ENCODE measurements at places on chromosomes 12 and 14.
A peak's percentile ranks its signal among the peaks of the same experiment; 100 is the strongest.

DNA sequence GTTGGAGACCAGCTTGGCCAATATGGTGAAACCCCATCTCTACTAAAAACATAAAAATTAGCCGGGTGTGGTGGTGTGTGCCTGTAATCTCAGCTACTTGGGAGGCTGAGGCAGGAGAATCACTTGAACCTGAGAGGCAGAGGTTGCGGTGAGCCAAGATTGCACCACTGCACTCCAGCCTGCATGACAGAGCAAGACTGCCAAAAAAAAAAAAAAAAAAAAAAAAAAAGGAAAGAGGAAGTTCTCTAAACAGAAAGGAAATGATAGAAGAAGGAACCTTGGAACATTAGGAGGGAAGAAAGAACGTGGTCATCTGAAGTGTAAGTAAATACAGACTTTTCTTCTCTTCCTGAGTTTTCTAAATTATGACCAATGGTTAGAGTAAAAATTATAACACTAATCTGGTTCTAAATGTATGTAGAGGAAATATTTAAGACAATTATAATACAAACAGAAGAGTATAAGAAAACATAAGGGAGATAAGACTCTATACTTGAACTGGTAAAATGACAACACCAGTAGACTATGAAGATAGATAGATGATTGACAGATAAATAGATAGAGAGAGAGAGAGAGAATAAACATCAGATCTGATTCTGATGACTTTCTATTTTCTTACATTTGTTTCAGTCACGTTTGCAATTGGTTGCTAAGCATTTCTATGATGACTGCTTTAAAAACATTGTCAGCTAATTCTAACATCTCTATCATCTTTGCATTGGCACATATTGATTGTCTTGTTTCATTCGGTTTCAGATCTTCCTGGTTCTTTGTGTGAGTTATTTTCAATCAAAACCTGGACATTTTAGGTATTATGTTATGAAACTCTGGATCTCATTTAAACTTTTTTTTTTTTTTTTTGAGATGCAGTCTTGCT is 12.9 kb upstream of the CORO1C start:
- DNase-seq: no peak

- DNase-seq: no peak
Observed at GRCh38 chr14:65115615-65116014, 13.3 kb upstream of the MAX start.

DNA sequence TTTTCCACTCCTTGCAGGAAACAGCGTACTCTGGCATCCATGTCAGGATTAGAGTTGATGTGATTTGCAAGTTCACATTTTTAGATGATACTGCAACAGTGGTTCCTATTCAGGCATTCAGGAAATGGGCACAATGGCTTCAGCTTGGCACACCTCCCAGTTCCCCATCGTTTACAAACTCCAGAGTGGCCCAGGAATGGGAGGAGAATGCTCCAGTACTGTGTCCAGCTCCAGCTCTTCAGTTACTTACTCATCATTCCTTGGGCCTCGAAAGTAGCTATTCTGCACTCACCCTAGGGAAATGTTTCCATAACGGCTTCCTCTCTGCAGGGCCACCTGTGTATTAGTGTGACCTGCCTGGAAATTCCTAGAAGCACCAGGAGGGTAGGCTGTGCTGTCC is 239.7 kb upstream of the RGS6 start:
- DNase-seq: no peak

DNA sequence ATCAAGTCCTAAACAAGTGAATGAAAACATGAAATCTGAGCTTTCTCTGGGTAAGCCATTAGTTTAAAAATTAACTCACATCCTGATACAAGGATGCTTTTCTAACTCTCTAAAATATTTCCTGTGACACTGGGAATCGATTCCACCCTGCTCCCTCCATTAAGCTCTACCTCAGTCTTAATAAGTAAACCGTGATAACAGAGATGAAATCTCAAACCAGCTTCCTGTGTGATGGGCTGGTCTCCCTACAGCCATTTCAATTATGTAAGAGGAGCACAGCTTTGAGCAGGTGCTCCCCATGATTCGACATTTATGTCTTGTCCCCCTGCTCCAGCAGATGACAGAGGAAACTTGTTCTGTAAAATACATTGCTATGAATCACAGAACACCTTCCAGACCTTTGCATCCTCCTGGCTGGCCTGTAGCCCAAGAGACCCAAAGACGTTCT is 59.0 kb downstream of the GAS2L3 start:
- DNase-seq: no peak

- DNase-seq: no peak
Observed at GRCh38 chr12:19572920-19573558, 133.7 kb downstream of the AEBP2 start.

DNA sequence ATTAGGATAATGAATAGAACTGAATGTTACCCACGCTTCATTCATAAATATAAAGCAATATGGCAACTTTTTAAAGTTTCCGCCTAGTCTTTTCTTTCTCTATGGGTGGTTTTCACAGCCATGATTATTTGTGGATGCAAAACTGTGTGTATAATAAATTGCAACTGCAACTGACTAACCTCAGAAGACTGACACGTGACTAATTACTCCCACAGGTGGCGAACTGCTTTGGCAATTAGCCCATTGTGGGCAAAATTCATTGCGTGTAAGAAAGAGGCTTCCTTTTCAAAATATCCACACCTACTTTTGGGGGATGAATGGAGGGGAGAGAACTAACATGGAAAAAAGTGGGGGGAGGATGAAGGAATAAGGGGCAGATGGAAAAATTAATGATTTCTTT is 79.0 kb downstream of the SLC25A21 start:
- DNase-seq: no peak

GRCh38 chr12:97306147-97306546 is 156.5 kb upstream of the RMST start:
- DNase-seq: no peak

DNA sequence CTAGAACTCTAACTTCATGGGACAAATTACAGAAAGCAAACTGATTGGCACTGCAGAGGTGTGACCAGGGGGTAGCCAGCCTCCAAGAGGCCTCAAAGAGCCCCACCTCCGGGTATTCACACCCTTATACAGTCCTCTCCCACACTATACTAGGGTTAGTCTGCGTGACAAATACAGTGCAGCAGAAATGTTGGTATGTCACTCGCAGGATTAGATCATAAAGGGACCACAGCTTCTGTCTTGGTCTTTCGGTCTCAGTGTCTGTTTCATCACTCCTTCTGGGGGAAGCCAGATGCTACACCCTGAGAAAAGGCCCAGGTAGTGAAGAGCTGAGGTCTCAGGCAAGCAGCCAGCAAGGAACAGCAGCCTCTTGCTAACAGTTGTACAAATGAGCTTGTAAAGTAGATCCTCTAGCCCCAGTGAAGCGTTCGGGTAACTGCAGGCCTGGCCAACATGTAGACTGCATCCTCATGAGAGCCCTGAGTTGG is 68.9 kb upstream of the SAV1 start:
- DNase-seq: peak; percentile 4

GRCh38 chr12:852864-853263 is 96.6 kb downstream of the RAD52 start:
- DNase-seq: no peak

DNA sequence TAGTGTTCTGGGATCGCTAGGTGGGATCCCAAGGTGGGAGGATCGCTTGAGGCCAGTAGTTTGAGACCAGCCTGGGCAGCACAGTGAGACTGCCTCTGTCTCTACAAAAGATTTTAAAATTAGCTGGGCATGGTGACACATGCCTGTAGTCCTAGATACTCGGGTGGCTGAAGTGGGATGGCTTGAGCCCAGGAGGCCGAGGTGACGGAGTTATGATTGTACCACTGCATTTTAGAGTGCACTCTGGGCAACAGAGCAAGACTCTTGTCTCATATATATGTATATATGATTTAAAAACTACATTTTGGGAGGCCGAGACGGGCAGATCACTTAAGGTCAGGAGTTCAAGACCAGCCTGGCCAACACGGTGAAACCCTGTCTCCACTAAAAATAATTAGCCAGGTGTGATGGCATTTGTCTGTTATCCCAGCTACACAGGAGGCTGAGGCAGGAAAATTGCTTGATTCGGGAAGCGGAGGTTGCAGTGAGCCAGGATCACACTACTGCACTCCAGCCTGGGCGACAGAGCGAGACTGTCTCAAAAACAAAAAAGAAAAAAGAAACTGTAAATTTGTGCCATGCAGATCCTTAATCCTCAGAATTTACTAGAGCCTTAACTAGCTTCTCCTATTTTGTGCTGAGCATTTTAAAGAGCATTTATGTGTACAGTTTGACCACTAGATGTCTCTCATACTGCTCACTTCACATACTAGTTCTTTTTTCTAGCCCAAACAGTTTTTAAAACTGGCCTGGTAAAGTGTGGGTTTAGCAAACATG is 114.8 kb downstream of the MON2 start:
- no peak for DNase-seq

DNA sequence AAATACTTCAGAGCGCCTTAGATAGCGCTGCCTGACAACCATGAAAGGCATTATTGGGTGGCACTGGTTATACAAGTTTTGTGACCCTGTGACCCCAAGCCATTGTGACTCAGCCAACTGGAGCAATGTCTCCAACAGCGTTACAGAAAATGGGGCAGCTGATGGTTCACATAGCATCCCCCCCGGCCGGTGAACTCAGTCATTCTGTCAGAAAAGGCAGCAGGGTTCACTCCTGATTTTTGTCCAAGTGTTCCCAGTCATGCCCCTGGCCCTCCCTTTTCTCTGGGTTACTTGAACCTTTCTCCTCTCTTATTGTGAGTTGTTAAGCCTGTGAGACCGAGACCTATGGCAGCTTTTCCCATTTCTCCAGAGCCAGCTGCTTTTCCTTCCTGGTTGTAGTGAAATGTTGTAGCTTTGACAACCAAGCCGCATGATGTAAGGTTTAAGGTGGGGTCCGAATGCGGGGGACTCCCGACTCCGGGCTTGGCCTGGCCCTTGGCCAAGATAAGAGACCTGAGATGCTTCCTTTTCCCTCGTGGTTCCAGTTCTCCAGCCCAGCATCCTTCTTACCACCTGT is 22.0 kb downstream of the CD9 start:
- DNase-seq: no peak

DNA sequence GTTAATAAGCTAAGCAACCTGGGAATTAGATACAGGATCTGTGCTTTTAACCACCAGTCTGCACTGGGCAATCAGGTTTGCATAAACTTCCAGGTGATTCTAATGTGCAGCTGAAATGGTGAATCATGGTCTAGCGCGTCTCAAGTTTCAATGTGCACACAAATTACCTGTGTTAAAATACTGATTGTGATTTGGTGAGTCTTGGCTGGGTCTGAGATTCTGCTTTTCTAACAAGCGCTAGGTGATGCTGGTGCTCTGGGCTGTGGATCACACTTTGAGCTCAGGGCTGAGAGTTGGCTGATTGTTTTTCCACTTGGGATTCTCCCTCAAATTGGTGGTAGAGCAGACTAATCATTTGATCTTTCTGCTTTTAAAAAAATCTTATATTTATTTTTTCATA is 124.8 kb downstream of the C12orf75 start:
- DNase-seq: no peak

DNA sequence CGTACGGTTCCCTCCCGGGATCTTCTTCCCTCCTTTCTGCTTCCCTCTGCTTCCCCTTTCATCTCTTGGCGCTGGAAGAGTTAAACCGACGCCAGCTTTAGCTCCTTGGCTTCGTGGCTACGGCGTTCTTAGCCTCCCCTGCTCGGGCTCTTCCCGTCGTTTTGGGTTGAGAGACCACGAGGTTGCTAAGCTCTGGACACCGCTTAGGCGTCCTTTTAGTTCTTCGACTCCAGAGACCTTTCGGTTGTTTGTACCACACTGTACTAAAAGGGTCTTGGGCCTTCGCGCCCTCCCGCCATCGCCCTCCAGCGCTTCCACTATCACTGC is 545 bp downstream of the CPSF2 start:
- no peak for DNase-seq

- no peak for DNase-seq
Observed at GRCh38 chr12:72471806-72472205, 199.6 kb downstream of the TRHDE start.

- no peak for DNase-seq
Observed at GRCh38 chr12:115046805-115047204, 362.8 kb upstream of the TBX3 start.

DNA sequence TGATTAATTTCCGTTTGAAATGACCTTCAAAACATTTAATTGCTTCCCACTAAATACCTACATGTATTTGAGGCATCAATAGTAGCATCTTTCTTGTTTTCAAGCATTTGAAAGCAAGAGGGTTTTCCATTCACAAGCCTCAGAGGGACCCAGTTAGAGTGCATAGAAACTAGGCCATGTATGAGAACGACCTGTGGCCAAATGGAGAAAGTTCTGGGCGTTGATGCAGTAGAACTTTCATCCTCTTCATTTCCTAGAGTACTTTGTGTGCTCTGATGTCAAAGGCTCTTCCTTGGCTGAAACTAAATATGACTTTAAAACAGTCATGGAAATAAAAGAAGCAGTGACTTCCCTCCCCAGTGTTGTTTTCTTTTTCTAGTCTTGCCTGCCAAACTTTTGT is 944 bp upstream of the DHRS7 start:
- DNase-seq: peak; percentile 17

DNA sequence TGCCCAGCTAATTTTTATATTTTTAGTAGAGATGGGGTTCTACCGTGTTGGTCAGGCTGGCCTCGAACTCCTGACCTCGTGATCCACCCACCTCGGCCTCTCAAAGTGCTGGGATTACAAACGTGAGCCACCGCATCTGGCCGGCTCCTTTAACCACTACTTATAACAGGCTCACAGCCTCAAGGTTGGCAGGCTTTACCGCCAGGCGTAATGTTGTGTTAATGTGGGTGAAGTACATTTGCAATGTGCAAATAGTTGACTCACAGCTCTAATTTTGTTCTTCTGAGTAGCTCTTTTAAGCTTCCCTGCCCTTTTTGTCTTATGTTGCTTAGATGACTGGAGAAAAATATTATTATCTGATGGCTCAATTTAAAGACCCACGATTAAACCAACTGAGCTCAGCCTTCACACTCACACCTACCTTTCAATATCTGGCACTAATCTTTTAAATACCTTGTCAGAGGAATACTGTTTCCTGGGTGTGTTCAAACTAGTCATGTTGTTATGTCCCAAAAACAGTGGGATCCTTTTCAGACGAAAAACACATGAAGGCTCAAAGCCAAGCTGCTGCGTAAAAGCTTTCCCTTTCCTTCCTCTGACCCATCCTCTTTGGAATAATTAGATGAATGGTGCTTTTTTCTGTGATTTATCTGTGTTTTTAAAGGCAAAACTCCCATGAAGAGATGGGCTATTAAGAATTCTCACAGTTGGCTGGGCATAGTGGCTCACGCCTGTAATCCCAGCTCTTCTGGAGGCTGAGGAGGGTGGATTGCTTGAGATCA is 57.2 kb upstream of the USP44 start:
- no peak for DNase-seq

DNA sequence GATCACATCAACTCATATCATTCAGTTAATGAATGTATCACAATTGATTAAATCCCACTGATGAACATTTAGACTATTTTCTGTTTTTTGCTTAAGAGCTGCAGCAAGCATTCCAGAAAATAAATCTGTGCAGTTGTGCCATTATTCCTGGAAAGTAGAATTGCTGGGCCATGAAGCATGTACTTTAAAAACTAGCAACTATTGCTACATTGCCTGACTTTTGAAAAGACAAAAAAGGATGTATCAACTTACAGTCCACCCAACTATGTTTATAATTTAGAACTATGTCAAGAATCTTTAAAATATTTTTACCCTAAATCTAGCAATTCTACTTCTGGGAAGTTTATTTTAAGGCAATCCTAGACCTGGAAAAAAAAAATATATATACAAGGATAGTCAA is 33.4 kb upstream of the ERGIC2 start:
- DNase-seq: no peak
